Immature natural killer cell (primary cell): ENCODE measurements at places on chromosomes 7 and 10. TPM values are rescaled to one million over a fixed set of nuclear protein-coding genes. Genes with fewer than 3 reads are reported as not detected.

DNA sequence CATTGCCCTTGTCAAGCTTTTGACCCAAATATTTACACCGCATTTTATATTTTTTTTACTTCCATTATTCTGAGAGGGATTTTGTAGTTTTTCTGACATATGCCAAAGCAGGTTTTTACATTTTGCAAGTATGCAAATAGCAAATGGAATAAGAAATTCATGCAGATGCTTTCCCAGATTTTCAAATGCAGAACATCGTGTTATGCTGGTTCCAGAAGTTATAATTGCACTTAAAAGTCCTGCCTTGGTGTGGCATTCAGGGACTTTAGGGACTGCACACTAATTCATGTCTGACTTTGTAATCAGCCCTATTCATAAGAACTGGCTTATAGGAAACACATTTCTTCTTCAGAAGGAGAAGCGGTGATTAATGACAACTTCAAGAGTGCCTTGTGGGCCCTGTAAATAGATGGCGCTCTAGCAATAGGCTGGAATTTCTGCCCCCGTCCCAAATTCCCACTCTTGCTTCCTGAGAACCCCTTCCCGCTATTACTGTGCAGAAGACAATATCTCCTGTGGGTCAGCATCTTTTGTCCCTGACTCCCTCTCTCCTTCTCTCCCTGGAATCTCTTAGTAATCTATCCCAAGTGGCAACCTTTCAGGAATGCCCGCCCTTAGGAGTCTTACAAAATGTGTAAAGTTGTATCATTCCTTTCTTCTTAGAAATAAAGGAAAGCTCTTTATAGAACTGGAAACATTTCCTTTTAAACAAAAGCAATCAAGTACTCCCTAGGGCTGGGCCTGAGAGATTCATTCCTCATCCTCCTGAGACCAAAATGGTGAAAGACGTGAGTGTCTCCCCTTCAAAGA lies 264.0 kb downstream of the INHBA start:
- no peak for DNase-seq
- H3K27me3 ChIP-seq: peaks cover 5% of the 10 kb centered on the region

FXYD4 gene
- polyA plus RNA-seq: not detected

DNA sequence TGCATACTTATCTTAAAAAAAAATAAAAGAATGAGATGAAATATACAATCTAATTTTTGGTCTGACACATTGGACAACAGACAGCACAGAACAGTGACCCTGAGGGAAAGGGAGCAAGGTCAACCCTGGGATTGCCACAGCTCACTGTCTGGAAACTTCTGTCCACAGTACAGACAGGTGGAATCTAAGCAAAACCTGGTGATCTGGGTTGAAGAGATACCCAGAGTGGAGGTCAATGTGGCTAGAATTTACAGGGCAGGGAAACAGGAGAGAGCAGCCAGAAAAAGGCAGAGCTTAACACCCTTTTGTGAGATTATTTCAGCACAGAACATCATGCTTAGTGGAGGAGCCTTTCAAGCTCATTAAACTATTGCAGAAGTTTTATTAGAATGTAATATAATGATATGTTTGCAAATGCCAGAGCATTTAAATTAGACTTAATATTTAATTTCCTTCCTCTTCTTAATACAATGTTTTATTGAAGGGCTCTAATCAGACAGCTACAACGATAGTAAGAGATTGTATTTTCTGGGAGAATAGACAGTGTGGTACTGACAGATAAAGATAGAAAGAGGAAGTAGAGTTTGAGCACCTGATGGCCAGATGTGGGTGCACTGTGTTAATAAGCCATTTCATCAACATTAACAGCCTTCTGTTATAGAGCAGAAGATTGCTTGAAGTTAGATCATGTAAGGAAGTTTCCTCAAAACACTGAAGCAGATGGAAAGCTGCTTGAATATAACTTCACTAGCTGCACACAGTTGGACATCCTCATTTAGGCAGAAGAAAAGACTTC lies 309.4 kb downstream of the HGF start:
- H3K4me3 ChIP-seq: no peak overlapping the region
- no peak overlapping the region for H3K27ac ChIP-seq
- DNase-seq: no peak
- H3K36me3 ChIP-seq: no peaks in the 10 kb centered on the region
- H3K27me3 ChIP-seq: no peaks in the 10 kb centered on the region
- no peaks in the 10 kb centered on the region for H3K4me1 ChIP-seq

GRCh38 chr10:105837951-105838350 lies 1196.9 kb downstream of the SORCS3 start:
- H3K4me1 ChIP-seq: peaks cover 8% of the 10 kb centered on the region
- H3K27ac ChIP-seq: peak overlapping the region; percentile 54
- DNase-seq: peak; percentile 11
- no peaks in the 10 kb centered on the region for H3K27me3 ChIP-seq

HACD1 gene
- polyA plus RNA-seq: 1.9 TPM

TTYH3 gene
- 3.2 TPM for polyA plus RNA-seq

- H3K4me3 ChIP-seq: no peak overlapping the region
- H3K4me1 ChIP-seq: peaks cover 28% of the 10 kb centered on the region
- peak overlapping the region; percentile 51 for H3K27ac ChIP-seq
- DNase-seq: no peak
- H3K36me3 ChIP-seq: no peaks in the 10 kb centered on the region
Observed at GRCh38 chr7:142671506-142671905, 77.8 kb upstream of the PRSS1 start.

GRCh38 chr7:157570531-157571200 lies 233.9 kb downstream of the DNAJB6 start:
- DNase-seq: no peak
- peaks cover 29% of the 10 kb centered on the region for H3K4me1 ChIP-seq
- peaks cover 19% of the 10 kb centered on the region for H3K27me3 ChIP-seq
- no peak overlapping the region for H3K4me3 ChIP-seq
- H3K27ac ChIP-seq: peak overlapping the region; percentile 39

DPP6 gene
- not detected for polyA plus RNA-seq

NUP205 gene
- 7.3 TPM for polyA plus RNA-seq

DNA sequence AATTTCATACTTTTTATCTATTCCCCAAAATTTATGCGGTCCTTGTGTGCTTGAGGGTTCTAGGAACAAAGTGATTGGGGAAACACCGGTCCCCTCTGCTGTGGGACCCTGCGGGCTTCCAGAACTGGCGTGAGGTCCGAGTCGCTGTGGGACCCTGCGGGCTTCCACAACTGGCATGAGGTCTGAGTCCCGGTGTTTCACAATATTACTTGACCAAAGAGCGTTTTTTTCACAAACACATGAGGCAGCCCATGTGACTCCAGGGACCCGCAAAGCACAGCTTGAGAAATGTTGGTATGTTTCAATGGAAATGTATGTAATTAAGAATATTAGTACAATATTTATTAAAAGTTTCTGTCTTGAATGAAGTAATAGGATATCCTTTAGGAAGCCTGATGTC lies 212.2 kb downstream of the MGMT start:
- H3K36me3 ChIP-seq: peaks cover 5% of the 10 kb centered on the region
- no peaks in the 10 kb centered on the region for H3K27me3 ChIP-seq
- no peak overlapping the region for H3K27ac ChIP-seq
- DNase-seq: no peak

GRCh38 chr7:4021413-4021812 lies 660.7 kb upstream of the FOXK1 start:
- H3K27me3 ChIP-seq: no peaks in the 10 kb centered on the region
- H3K4me1 ChIP-seq: no peaks in the 10 kb centered on the region
- no peak overlapping the region for H3K27ac ChIP-seq
- no peak overlapping the region for H3K4me3 ChIP-seq

DNA sequence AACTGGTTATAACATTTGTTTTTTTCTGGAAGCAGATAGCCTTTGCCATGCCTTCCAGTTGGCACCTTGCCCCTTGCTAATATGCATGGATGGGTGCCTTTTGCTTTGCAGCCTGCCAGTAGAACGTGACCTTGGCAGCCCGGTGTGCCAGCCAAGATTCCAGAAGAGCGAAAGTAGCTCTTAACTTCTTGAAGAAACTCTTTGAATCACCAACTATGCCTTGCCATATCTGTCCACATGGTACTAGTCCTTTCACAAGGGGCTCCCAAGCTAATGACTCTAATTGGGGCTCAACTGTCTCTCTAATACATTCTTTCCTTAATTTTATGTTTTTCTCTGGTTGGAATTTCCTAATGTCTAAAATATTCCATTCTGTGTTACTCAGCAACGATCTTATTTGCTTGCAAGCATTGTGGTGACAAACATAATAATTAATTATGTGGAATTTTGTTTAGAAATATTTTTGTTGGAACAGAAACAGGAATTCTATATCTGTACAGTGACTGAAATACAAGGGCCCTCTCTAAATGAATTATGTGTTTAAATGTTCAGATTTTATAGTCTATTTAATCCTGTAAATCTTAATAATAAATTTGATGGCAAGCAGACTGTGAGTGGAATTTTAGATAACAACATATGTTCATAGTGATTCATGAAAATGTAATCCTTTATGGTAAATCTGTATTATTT lies 45.8 kb downstream of the HDAC9 start:
- H3K4me1 ChIP-seq: no peaks in the 10 kb centered on the region
- no peak overlapping the region for H3K4me3 ChIP-seq
- DNase-seq: no peak
- no peak overlapping the region for H3K27ac ChIP-seq
- H3K27me3 ChIP-seq: peaks cover 1% of the 10 kb centered on the region
- H3K36me3 ChIP-seq: peaks cover 6% of the 10 kb centered on the region

- no peak for DNase-seq
- no peak overlapping the region for H3K4me3 ChIP-seq
- H3K27ac ChIP-seq: no peak overlapping the region
- peaks cover 48% of the 10 kb centered on the region for H3K4me1 ChIP-seq
- H3K27me3 ChIP-seq: peaks cover 48% of the 10 kb centered on the region
Observed at GRCh38 chr10:99528494-99529441, 4.0 kb upstream of the NKX2-3 start.

ST8SIA6 gene
- polyA plus RNA-seq: 2.1 TPM

DNA sequence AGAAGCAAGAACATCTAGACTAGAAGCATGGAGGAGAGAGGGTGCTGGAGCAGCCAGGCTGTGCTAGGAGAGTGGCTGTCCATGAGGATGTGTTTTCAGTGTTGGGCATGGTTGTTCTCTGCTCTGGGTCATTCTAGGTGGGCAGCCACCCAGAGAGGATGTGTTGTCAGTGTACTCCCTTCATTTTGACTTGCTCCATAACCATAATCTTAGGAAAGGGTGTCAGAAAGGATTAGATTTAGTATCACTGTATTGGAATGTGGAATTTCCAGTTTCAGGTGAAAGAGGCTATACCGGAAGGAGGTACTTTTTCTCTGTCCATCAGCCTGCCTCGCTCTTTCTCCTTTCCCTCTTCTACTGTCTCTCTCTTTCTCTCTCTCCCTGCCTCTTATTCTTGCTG lies 474.5 kb upstream of the PODXL start:
- H3K27me3 ChIP-seq: peaks cover 4% of the 10 kb centered on the region
- DNase-seq: no peak
- no peaks in the 10 kb centered on the region for H3K36me3 ChIP-seq
- no peak overlapping the region for H3K4me3 ChIP-seq

DNA sequence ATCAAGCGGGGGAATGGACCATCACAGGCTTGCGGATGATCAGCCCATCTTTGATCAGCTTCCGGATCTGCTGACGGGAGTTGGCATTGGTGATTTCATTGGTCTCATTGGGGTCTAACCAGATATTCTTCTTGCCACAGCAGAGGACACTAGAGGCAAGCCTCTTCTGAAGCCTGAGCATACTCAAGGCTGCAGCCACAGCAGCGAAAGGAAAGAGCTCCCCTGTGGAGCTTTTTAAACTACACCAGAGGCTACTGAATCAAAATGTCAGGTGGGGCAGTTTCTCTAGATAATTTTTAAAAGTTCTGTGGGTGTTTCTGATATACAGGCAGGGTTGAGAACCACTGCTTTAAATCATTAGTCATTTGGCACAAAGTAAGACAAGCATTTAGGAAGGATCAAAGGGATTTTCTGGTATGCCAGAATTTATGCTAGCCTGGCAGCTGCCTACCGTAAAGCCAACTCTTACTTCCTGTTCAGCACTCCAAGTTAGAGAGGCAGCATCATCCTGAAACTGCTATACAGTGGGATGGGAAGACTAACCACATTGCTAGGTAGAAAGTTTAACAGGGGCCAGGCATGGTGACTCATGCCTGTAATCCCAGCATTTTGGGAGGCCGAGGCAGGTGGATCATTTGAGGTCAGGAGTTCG lies 7.0 kb downstream of the NAPEPLD start:
- H3K27ac ChIP-seq: no peak overlapping the region
- peaks cover 8% of the 10 kb centered on the region for H3K36me3 ChIP-seq
- peaks cover 3% of the 10 kb centered on the region for H3K4me1 ChIP-seq
- no peak overlapping the region for H3K4me3 ChIP-seq

DNA sequence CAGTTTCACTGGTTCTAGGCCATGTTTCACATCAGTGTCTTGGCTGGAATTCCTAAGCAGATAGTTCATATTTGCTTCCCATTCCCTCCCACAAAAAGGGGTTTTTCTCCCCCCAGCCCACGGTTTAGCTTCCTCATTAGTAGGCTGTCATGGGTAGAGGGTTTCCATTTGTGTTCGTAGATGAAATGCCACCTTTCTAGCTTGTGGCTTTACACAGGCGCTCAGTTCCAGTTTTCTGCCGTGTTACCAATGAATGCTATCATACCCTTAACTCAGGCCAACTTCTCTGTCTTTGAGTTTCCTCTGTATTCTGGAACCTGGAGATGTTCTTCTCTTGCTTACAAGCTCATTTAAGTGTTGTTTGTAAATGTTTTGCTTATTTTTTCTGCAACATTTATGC lies 26.8 kb downstream of the CALD1 start:
- no peak overlapping the region for H3K27ac ChIP-seq
- no peak for DNase-seq
- no peaks in the 10 kb centered on the region for H3K36me3 ChIP-seq
- no peaks in the 10 kb centered on the region for H3K4me1 ChIP-seq
- H3K27me3 ChIP-seq: peaks cover 7% of the 10 kb centered on the region

- H3K27me3 ChIP-seq: no peaks in the 10 kb centered on the region
- no peaks in the 10 kb centered on the region for H3K4me1 ChIP-seq
- no peak overlapping the region for H3K27ac ChIP-seq
- H3K36me3 ChIP-seq: no peaks in the 10 kb centered on the region
Observed at GRCh38 chr7:135231686-135232085, 2.0 kb upstream of the STRA8 start.

LYZL1 gene
- polyA plus RNA-seq: not detected

C10orf67 gene
- polyA plus RNA-seq: not detected

DNA sequence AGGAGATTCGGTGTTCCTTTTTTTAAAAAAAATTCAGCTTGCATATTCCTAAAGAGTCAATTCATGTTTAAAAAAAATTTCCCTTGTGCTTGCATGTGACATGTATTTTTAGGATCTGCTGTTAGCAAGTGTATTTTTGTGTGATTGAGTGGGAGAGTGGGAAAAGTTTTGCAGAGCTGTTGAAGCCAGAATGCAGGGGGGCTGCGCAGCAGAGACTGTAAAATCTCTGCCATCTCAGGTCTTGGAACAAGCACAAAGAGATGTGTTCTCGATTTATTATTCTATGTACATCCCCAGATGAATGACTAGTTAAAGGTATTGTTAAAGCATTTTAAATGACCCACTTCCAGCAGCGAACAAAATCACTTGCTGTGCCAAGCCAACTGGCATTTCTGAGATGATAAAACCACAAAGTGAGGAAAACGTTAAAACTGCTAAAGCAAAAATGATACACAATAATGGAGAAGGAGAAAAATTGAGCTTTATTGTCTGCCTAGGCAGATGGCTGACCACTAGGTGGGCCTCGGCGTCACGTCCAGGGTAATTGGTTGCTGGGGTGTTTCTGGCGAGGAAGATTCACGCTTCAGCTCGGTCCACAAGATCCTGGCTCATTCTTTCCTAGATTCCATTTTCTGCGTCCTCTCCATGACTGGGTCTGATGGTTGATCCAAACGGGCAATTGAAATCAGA lies 67.0 kb upstream of the ATRNL1 start:
- H3K4me1 ChIP-seq: no peaks in the 10 kb centered on the region
- H3K4me3 ChIP-seq: no peak overlapping the region
- no peaks in the 10 kb centered on the region for H3K36me3 ChIP-seq
- DNase-seq: no peak

GRCh38 chr7:141325275-141325674 lies 225.9 kb upstream of the AGK start:
- H3K4me1 ChIP-seq: no peaks in the 10 kb centered on the region
- H3K27ac ChIP-seq: no peak overlapping the region
- DNase-seq: no peak
- no peak overlapping the region for H3K4me3 ChIP-seq

DNTT gene
- not detected for polyA plus RNA-seq
